ENCODE measurements at places on chromosomes 13 and 19.

- no peak for DNase-seq
These were observed 90.9 kb downstream of the TEX29 start for GRCh38 chr13:111411151-111411858.

DNA sequence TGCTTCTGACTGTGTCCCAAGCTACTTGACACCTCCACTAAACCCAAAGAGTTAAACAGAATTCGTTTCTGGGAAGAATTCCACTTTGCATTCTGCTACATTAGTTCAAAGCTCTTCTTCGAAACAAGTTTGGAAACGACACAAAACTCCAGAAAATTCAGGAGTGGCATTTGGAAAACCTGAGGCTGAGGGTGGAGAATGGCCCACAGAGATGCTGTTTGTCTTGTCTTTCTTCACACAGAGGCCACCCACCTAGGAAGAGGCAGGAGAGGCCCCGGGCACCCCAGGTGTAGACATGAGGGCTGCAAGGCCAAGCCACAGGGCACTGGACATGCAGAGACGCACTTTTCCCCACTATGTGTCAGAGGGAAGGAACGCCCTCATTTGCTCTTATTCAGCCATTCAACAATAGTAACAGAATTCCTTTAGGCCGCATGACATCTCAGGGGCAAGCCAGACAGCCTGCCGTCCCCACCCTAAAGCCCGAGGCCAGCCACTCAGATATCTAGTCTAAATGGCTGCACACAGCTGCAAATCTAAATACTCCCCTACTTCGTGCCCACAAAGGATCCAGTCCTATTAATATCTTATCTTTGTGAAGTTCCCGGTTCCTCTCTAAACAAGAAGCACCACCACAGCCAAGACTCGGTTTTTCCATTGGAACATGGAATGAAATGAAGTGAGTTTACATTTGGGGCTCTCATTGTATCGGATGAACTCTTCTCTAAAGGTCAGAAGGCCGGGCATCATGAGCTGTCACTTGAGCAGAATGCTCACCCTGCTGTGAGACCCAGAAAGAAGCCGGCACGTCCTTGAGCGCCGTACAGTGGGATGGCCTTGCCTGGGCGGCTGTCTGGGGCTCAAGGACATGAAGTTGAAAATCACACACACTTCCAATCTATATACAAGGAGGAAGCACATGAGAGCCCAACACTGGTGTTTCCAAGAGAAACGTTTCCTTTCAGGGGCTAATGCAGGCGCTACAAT lies 19.8 kb downstream of the COL4A1 start:
- no peak for DNase-seq

- DNase-seq = no peak
These were observed 41.1 kb downstream of the CEACAM1 start for GRCh38 chr19:42487032-42487797.

- no peak for DNase-seq
These were observed 17.1 kb downstream of the NUMBL start for GRCh38 chr19:40673397-40673796.

- DNase-seq = peak; percentile 62
These were observed 87.2 kb downstream of the SLC7A1 start for GRCh38 chr13:29508130-29508875.

DNA sequence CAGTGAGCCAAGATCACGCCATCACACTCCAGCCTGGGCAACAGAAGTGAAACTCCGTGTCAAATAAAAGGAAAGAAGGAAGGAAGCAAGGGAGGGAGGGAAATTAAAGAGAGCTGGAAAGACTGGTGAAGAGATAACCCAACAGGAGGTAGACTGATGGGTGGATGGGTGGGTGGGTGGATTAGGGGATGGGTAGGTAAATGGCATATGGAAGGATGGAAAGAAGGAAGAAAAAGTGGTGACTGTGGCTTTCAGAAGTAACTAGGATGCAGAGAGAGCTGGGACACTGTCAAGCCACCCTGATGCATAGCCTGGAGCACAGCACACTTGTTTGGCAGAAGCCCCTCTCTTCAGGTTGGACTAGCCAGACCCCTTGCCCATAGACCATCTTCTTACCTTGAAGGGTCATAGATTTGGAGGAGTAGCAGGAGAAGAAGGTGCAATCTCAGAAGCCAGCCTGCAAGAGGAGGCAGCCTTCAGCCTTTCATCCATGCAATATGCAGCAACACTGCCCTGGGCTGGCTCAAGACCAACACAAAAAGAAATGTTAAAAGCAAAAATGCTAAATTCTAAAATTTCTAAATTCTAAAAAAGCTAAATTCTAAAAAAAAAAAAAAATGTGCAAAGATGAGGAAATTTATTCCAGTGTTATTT lies 5.1 kb downstream of the IQCN start:
- no peak for DNase-seq
